ENCODE measurements at places on chromosomes 13 and 19.

DNA sequence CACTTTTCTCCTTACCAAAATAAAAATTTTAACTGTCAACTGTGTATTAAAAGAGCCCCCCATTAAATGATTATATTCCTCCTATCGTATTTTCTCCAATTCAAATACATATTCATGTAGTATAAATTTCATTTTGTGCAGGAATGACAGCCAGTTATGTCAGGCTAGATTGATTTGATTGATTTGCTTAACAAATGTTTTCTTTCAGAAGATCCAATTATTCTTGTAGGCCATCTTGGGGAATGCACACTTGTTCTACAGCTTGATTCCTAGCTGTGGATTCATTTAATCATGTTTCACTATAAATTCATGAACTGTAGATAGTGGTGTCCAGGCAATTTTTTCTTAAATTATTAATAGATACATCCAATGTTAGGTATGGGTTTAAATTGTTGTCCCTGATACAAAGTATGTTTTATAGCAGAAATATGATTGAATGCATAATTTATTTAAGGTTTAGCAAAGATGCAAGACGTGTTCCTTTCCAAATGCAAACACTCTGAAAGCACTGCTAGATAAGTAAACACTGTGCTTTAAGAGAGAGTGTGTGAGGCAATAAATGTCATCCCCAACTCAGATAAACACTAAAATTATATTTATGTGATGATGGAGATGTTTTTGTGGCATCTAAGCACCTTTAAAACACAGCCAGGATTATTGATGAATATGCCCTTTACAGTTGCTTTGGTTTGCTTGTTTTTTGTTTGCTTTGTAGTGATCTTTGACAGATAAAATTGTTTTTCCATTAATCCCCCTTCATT is 531.1 kb downstream of the DCT start:
- DNase-seq: no peak

DNA sequence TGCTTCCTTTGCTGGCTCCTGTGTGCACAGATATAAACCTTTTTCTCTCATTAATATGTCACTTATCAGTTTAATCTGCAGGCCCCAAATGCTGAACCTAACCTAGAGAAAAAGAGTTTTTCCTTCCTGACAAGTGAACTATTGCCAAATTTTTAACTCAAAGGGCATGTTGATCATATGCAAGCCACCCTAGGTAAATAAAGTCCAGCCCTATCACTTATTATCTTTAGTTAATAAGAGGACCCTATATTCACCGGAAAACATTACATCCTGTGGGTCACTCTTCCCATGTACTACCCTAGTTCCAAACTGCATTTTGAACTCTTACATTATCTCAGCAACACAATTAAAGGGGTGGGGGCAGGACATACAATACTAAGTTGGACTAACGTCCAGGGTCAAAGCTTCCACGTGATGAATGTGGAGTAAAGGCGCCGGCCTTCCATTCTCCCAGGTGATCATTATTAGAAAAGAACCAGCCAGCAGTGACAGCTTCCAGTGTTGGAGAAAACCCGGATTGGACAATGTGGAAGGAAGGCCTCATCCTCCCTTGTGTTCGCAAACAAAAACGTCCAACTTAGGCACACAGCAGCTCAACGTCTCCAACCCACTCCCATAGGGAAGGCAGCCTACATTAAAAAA is 86.6 kb downstream of the STK24 start:
- DNase-seq: no peak

GRCh38 chr19:28956421-28956820 is 256.5 kb downstream of the UQCRFS1 start:
- no peak for DNase-seq

DNA sequence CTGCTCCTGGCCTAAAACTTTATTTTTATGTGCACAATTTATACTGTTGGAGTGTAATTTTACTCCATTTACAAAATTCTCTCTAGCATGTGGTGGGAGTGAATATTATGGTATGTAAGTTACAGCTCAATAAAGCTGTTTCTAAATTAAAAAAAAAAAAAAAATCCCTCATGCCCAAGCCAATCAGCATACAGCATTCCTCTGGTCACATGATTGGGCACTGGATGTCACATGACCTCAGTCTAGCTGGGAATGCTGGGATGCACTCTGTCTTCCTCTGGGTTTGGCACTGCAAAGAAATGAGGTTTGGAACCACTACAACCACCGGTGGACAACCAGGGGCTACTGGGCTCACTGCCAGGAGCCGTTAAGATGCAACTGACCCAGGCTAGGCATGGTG is 67.6 kb downstream of the ZNF557 start:
- DNase-seq: no peak

DNA sequence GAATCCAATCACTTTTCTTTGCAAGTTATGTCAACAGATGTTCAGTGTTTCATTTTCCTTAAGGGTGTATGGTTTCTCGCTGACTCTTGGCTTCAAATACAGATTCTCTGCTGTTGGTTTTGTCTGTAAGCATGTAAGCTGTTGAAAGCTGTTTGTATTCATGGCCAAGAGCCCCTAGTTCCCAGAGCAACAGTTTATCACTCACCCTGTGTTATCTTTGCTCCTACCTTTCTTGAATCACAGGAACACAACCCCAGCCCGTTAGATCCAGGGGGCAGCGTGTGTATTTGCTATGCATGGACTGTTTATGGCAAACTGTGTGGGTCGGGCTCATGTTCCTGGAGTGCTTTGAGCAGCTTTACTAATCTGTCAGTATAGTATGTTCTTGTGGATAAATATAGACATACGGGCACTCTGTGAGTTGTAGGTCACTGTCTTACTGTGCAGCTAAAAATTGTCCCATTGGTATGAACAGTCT is 28.9 kb downstream of the FRY start:
- no peak for DNase-seq

DNA sequence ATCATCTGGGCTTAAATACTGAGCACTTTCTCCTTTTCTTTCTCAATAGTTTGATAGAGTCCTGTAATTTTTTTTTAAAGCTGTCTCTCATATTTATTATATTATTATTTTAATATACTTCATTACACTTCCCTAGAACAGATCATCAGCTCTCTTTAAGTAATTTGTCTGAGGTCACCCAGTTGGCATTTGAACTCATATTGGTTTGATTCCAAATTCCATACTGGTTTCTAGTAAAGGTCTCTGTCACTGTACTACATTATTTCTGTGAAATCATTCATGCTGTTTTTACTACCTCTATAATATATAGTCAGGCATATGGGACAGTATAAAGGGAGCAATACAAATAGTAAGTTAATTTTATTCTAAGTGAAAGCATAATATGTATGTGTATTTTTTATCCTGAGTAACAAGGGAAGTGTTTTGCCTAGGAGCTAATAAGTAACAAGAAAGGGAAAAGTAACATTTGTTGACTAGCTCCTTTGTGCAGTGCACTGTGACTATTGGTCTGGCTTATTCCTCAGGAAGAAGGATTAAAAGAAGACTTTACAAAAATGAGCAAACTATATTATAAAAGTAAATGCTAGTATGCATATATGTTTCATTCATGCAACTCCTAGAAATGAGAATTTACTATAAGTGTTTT is 14.3 kb downstream of the LPAR6 start:
- no peak for DNase-seq

DNA sequence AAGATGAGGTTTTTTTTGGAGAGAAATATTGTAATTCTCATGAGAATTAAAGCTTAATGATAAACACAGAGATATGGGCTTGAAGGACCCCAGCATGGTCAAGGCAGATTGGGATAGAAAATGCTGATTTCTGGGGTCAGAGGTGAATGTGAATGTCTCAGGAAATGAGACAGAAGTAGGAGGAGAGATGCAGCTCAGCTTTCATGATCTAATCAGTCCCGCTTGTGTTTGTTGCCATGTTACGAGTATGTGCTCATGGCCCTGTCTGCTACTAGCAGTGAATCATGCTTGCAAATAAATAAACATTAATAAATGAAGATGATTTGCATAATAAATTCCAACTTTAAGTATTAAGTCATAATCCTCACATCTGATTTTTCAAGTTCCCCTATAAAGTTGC is 23.0 kb upstream of the NDFIP2 start:
- no peak for DNase-seq

GRCh38 chr13:20960663-20961309 is 58.2 kb upstream of the XPO4 start:
- DNase-seq: no peak

DNA sequence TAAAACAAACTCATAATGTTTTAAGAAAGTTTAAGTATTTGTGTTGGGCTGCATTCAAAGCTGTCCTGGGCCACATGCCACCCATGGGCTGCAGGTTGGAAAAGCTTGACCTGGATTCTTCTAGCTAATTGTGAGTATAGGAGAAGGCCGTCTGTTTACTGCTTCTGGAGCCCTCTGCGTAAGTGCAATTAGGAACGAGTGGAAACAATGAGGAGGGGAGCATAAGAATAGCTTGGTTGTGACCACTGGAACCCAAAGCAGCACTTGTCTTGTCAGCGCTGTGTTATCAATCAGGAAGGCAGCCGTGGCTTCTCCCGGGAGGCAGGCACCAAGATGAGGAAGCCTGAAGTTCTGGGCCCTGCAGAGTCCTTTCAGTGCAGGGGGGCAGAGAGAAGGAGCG is 110.4 kb upstream of the MBNL2 start:
- DNase-seq: no peak

Measured in tibial nerve (tissue), 4 donors.